ENCODE measurements at places on chromosomes 7 and 10.
A peak's percentile ranks its signal among the peaks of the same experiment; 100 is the strongest.

- no peak for DNase-seq
Observed at GRCh38 chr7:121608785-121609184, 212.7 kb upstream of the FAM3C start.

GRCh38 chr7:95929710-95930280 is 157.4 kb downstream of the DYNC1I1 start:
- no peak for DNase-seq

- DNase-seq: peak; percentile 57
Observed at GRCh38 chr10:81019029-81019890, 481.6 kb downstream of the SH2D4B start.

DNA sequence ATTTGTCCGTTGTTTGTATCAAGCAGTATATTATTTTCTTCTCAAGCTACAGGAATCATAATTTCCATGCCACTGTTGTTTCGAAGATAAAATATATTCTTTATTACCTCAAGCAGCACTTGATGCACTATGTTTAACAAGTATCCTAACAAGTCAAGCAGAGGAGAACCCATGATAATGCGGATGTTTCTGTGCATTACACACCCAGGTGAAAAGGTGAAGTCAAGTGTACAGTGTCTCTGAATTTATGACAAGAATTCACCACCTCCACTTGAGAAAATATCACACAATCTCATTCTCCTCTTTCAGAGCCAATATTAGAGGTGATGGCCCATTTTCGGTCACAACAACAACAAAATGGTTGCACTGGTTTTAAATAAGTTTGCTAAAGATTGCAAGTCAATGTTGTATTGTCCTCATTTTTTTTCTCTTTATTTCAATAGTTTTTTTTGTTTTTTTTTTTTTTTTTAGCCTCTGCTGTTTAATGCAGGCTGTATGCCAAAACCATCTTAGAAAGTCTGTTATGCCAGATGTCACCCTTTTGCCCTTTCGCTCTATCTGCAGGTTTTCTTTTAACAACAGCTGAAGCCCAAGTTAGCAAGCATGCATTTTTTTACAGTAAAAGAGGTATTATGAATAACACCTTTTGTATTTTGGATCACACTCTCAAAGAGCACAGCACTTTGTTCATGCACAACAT is 568.7 kb upstream of the LRRN3 start:
- DNase-seq: no peak

DNA sequence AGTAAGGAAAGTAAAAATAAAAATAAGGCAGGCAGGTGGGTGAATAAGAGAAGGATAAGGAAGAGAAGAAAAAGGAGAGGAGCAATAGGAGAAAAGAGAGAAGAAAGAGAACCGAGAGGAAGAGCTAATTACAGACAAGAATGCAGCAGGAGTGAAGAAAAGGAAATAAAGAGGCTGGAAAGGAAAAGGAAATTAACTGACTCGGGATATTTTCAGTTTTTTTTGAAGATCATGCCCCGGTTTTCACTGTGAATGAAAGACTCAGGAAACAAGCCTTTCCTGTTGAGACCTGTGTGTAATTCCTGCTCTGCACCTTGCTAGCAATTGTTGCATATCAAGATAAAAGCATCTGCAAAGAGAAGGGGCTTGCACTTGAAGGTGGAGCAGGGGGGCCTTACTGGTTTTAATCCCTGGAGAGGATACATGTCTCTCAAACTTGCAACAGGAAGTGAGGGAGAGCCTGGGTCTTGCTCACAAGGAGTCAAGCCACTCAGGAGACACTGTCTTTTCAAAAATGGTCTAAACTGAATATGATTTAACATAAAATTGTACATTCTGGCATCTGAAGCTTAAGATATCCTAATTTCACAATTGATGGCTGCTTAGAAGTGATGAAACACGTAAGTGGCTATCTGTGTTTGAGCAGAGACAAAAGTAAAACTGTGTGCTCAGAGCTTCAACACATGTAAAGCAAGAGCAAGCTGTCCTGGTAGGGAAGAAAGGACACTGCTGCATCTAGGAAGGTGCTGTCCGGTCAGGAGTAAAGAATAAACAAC is 157.6 kb downstream of the FAM107B start:
- no peak for DNase-seq

DNA sequence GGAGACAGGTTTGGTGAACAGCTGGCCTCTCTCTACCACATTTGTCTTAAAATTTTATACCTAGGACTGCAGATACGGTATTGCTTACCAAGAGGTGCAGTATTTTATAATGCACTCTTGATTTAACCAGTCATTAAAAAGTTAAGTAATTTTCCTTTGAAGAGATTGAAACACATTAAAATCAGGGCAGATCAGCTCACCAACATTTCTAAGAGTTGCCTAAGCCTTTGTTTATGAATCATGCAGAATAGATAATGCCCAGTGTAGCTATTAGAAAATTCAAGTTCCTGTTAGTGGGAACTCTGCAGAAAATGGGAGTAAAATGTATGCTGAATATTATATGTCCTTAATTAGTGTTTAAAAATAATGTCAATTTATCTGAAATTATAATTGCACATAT is 140.2 kb upstream of the PRPS1L1 start:
- no peak for DNase-seq

DNA sequence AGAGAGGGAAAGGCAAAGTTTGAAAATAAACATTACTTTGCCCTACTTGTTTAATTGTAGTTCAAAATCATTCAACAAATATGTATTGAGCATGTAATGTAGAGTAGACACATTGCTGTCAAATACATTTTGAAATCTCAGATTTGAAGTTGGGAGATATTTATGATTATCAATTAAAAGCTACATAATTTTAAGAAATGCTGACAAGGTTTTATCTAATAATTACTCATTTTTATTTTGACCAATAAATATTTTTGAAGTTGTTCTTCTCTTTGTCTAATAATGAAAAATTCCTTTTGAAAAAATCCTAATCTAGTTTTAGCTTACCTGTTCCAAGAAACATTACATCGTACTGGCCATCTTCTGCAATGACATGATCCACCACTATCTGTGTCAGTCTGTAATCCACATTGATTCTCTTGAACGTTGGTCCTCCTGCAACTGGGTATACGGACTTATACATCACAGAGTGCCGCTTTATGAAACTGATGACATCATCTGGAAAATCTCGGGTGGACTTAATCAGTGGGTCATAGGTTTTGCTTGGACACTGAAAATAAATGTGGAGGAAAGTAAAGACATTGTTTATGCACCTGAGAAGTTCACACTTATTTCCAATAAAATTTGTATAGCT is 164.7 kb downstream of the SEMA3D start:
- no peak for DNase-seq

GRCh38 chr10:6333086-6333485 is 130.4 kb downstream of the PFKFB3 start:
- DNase-seq: no peak

DNA sequence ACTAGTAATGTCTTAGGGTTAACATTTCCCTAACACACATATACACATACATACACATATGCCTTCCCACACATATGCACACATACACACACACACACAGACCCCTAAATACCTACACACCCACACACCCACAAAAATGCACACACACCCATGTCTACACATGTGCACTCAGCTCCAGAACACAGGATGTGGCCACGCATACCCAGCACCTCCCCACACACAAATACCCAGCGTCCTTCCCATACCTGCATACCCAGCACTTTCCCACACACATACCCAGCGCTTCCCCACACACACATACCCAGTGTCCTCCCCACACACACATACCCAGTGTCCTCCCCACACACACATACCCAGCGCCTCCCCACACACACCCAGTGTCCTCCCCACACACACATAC is 534.9 kb downstream of the DNAJB6 start:
- DNase-seq: no peak

- no peak for DNase-seq
Observed at GRCh38 chr10:49404321-49404878, 8.5 kb upstream of the DRGX start.

GRCh38 chr10:47195274-47195885 is 104.6 kb upstream of the GDF10 start:
- DNase-seq: no peak

DNA sequence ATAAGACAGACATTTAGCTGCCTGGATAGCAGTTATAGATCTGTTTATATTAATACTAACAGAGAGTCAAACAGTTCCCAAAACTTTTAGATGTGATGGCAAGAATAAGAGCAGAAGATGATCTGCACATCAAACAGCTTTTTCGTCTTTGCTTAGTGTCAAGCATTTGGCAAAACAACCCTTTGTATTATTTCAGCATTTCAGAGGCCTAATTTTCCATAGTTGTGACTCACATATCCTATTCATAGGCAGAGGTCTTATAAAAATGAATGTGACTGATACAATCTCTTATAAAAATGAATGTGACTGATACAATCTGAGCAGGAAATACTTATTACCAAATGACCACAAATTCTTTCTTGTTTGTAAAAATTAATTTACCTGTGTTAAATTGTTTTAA is 71.2 kb downstream of the LRRTM3 start:
- DNase-seq: no peak

DNA sequence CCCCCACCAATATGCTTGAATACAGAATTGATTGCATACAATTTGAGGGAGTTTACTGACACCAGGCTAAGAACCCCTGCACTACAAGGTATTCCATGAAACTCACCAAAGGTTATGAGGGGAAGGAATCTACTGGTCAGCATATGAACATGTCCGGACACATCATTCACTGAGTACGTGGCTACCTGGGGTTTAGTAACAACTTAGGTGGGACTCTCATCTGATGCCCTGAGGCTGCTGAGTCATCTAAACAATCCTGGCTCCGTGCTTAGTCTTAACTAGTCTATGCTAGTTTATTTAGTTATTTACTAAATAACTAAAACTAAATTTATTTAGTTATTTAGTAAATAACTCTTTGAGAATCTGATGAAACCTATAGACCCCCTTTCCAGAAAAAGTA is 11.3 kb downstream of the PI4K2A start:
- no peak for DNase-seq
